ENCODE measurements at places on chromosomes 6 and 20.

- H3K4me3 ChIP-seq: no peak overlapping the region
- no peaks in the 10 kb centered on the region for H3K4me1 ChIP-seq
- H3K27ac ChIP-seq: no peak overlapping the region
- no peak for DNase-seq
These were observed 91.8 kb downstream of the NOL4L start for GRCh38 chr20:32493356-32493755.

DNA sequence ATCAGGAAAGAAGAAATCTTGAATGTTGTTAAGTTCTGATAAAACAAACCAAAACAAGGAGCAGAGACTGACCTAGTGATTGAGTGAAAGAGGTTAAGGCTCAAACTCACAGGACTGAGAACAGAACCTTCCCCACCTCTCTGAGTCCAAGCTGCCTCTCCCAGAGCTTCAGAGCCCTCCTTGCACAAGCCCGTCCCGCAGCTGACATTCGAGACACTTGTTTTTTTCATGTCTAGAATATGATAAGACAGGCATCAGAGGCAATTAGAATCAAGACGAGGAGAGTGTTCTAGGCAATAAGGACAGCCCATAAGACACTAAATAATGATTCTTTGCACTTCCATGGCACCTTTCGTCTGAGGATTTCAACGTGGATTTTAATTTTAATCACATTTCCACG, 140.6 kb downstream of the PXDC1 start:
- no peak overlapping the region for H3K27ac ChIP-seq
- H3K27me3 ChIP-seq: no peaks in the 10 kb centered on the region
- H3K36me3 ChIP-seq: no peaks in the 10 kb centered on the region
- no peaks in the 10 kb centered on the region for H3K4me1 ChIP-seq

DNA sequence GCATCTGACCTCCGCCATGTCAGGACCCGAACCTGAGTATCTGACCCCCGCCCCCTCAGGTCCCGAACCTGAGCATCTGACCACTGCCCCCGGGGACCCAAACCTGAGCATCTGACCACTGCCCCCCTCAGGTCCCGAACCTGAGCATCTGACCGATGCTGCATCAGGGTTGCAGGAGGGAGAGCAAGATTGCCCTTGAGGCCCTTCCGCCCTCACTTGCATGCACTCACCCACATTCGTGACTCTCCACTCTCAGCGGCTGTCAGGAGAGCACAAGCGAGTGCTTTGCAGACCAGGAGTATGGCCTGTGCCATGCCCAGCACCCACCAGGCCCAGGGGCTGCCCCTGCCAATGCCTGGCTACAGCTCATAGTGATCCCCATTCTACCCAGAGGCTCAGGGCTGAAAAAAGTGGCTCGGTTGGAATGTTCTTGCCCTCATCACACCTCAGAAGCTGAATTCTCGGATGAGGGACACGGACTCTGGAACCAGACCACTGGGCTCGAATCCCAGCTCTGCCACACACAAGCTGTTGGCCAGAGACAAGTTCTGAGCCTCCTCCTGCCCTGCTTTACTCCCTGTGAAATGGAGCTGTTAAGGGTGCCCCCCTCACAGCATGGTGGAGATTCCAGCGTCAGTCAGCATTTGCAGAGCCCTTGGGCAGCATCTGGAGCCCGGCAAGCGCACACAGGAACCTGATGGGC, 82.1 kb downstream of the DLL1 start:
- H3K4me3 ChIP-seq: no peak overlapping the region
- H3K27ac ChIP-seq: no peak overlapping the region
- DNase-seq: no peak
- no peaks in the 10 kb centered on the region for H3K27me3 ChIP-seq
- H3K36me3 ChIP-seq: no peaks in the 10 kb centered on the region
- no peaks in the 10 kb centered on the region for H3K4me1 ChIP-seq

- H3K27me3 ChIP-seq: no peaks in the 10 kb centered on the region
- no peak for DNase-seq
- H3K4me3 ChIP-seq: no peak overlapping the region
- no peaks in the 10 kb centered on the region for H3K36me3 ChIP-seq
- H3K4me1 ChIP-seq: peaks cover 67% of the 10 kb centered on the region
These were observed 193.6 kb downstream of the JARID2 start for GRCh38 chr6:15439410-15440025.

DNA sequence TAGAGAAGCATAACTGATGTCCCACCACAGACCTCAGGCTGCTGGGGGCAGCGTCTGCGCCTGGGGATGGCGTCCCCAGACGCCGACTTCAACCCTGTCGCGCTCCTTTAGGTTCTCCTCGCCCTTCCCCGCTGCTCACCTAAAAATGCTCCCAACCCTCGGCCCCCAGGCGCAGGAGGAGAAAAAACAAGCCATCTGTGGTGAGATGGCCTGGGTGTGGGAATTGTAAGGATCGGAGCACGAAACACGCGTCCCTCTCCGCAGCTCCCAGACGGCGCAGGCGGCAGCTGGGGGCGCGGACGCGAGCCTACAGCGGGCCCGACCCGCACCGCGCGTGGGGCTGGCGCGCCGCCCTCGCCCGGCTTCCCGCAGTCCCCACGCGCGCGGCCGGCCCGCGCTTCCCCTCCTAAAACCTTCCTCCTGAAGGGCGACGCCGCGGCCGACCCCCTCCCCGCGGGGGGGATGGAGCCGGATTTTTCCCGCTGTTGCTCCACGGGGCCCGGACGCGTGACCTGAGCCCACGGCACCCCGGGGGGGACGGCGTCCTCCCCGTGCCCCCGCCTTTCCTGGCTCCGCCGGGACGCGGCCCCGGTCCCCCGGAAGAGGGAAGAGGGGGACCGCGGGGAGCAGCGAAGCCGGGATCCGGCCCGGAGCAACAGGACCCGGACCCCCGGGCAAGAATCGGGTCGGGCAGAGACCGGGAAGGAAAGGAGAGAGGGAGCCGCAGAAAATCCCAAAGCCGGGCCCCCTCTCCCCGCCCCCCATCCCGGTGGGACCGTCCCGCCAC, 611 bp downstream of the EPB41L2 start:
- H3K27ac ChIP-seq: peak overlapping the region; percentile 62
- peak; percentile 59 for DNase-seq
- no peaks in the 10 kb centered on the region for H3K27me3 ChIP-seq
- peak overlapping the region; percentile 91 for H3K4me3 ChIP-seq
- no peaks in the 10 kb centered on the region for H3K4me1 ChIP-seq
- no peaks in the 10 kb centered on the region for H3K36me3 ChIP-seq

- H3K4me1 ChIP-seq: no peaks in the 10 kb centered on the region
- no peaks in the 10 kb centered on the region for H3K27me3 ChIP-seq
- DNase-seq: no peak
- H3K36me3 ChIP-seq: no peaks in the 10 kb centered on the region
These were observed 6.0 kb upstream of the MRAP2 start for GRCh38 chr6:84027340-84028181.
